ENCODE measurements at places on chromosomes 6 and 20.

- no peak for DNase-seq
Measured at GRCh38 chr6:168365422-168366165, 46.0 kb upstream of the DACT2 start.

- DNase-seq = no peak
Measured at GRCh38 chr20:34629904-34630303, 47.0 kb downstream of the PIGU start.

DNA sequence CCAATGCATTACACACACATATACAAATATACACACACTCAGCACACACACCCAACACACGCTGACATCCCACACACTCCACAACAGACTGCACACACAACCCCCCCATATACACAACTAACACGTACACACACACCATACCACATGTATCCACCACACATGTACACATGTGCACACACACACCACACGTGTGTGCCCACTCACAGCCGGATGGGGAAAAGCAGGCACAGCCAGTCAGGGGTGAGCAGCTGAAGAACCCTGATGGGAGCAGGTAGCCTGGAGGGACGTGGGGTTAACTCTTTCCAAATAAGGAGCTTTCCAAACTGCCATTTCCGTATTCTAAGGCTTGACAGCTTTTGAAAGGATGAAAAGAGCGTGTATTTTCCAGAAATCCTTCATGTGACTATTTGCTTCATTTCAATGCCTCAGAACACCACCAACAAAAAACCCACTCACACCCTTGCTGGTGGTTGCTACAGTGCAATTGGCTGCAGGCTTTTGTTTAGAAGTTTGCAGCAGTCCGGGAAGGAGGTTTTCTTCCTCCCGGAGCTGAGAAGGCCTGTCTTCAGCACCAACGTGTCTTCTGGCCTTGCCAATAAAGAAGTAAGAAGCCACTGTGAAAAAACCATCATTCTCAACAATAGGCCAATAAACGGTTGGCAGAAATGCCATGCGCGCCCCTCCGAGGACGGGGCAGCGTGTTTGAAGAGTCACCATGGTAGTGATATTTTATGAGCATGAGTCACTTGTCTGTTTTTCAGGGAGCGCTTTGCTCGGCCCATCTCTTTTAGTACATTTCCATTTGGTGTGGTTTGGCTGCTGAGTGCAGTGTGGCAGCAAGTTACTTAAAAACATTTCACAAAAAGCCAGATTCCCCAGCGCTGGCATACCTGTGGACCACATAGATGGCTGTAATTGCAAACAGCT, 131.3 kb upstream of the GMDS start:
- no peak for DNase-seq

DNA sequence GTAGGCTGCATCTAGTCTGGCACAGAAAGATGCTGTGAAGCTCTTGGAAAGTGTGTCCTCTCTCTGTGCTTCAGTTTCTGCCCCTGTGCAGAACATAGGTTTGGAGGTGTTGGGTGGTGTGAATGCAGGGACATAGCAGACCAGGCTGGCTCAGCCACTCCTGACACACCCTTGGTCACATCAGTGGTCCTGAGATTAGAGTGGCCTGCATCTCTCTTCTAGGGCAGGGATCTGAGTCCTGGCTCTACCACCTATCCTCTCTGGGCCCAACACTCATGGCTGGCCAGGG, 10.1 kb upstream of the TLDC2 start:
- no peak for DNase-seq

DNA sequence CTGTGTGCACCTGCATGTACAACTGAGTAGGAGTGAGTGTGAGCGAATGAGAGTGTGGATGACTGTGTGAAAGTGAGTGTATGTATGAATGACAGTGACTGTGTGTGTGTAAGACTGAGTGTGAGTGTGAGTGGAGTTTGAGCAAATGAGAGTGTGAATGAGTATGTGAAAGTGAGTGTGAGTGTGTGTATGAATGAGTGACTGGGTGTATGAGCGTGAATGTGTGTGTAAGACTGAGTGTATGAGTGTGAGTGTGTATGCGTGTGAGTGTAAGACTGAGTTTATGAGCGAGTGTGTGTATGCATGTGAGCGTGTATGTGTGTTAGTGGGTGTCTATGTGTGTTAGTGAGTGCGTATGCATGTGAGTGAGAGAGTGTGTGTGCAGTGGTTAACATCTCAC, 220.8 kb downstream of the QKI start:
- no peak for DNase-seq

Measured in H9 (cell line).